Fibroblast of lung (primary cell): ENCODE measurements at places on chromosomes 2 and 18. TPM values are rescaled to one million over a fixed set of nuclear protein-coding genes. Genes with fewer than 3 reads are reported as not detected.
A peak's percentile ranks its signal among the peaks of the same experiment; 100 is the strongest.

GRCh38 chr2:152573168-152573567, 144.1 kb downstream of the PRPF40A start:
- peak; percentile 48 for DNase-seq

DNA sequence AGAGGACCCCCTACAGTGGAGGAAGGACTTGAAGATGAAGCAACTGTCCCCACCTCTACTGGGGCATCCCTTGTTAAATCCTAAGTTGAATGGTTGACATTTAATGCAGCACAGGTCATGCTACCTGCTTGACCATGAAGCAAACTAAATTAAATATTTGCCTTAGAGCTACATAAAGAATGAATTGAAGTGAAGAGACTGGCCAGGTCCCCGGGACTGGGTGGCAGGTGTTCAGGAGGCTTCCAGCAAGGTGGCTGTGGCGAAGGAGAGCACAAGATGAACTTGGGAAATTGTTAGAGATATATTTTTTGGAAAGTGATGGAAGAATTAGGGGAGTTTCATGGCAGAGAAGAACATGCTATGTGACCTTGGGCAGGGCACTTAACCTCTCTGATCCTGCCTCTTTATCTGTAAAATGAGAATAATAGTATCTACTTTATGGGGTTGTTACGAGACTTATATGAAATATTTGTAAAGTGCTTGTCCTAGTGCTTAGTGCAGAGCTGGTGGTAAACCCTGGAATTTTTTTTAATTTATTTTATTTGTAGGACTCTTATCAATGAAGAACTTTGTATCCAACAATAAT, 37.3 kb downstream of the EFR3B start:
- no peak for DNase-seq

DNA sequence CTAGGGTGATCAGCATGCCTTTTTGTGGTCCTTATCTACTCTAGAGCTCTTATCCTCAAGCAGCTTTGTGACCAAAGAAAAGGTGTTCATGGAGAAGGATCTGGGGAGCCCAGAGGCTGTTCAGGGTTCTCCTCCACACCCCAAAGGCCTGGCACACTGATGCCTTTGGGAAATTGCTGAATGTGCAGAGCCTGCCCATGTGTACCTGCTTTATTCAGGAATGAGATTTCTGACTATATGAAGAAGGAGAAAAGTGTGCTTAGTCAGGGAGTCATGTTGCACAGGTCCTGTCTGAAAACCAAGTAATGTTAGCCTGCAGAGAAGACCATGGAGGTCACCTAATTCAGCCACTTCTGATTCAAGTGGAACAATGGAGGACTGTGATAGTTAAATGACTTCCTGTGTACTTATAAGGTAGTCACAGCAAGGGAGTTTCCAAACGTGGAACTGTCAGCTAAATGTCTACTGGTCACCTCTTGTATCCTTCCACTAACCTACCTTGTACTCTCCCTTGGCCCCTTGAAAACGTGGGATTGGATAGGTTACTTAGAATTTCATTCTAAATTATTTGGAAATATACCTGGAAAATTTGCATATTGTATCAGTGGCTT, 81.3 kb downstream of the LIMS1 start:
- DNase-seq: no peak

GRCh38 chr2:96937586-96937985, 48.8 kb downstream of the FAM178B start:
- DNase-seq: no peak

DNA sequence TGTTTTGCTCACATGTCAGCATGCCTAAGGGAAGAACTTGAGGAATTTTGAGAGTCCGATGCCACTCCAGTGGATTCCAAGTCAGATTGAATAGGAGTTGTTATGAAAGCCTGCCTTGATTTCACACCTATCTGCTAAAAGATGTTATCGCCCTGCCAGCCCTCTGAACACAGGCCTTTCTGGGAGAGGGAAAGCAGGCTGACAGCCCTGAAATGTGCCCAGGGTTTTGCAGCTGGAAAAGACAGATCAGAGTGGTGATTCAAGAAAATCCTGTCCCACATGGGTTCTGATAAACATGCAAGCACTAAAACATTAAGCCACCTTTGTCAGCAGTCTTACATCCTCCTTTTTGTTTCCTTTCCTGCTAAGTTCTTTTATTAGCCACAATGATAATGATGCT, 1752.9 kb upstream of the CELF4 start:
- DNase-seq: no peak

Gene CD302
- total RNA-seq: 9.4 and 15.9 TPM in 2 replicates
